ENCODE measurements at places on chromosomes 1 and 21.

GRCh38 chr1:64822621-64823020, 77.7 kb downstream of the RAVER2 start:
- DNase-seq, result peak; percentile 14

- no peak for DNase-seq
Observed at GRCh38 chr1:1435911-1436629, 580 bp downstream of the VWA1 start.

DNA sequence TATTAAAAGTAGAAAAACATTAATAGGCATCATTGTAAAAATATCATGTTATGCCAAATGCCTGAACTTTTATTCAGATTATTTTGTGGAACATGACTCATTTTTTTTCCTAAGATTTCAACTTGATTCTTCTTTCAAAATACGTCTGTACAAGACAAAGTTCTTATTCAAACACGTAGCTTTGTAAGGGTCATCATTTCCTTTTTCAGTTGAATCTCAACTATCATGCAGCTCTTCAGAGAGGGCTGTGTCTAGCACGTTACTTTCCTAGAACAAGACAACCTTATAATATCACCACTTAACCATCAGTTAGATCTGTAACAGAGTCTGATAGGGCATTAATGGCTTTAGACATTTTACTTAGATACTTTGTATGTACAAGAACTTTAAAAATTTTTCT, 608.9 kb downstream of the AMY1C start:
- no peak for DNase-seq

DNA sequence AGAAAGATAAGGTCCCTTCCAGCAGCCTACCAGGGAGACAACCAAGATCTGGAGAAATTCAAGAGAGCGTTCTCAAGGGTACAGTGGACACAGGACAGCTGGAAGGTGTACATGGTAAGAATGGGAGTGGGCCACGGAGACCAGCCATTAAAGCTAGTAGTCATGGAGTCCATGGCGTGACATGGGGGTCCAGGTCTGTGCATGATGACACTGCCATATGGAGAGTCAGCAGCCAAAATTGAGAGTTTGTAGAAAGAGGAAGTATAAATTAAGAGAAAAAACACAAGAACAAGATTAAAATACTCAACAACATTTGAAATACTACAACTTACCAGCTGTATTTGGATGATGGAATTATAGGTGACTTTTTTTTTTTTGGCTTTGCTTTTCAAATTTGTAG, 7.9 kb upstream of the LORICRIN start:
- DNase-seq, result no peak

DNA sequence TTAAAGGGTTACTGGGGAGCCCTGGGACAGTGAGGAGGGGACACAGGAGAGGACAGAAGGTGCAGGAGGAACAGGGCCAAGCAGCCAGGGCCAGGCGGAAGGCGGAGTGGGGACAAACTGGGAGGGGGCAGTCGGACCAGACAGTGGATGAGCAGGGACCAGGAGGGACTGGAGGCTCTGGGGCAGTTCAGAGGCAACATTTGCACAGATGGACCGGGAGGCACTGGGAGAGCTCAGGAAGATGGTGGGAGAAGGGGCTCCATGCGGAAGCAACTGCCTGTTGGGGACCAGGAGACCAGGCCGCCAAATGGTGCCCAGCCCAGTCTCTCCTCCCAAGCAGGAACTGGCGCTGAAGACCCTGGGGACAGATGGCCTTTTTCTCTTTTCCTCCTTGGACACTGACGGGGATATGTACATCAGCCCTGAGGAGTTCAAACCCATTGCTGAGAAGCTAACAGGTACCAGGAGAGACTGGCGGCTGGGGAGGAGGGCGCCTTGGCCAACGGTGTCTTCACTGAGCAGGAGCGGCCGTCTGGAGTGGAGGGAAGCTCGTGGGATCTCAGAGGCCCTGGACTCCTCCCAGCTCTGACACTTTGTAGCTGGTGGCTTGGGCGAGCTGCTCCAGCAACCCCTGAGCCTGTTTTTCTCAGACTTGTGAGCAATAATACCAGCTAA, 847 bp downstream of the SELENON start:
- DNase-seq, result no peak

Measured in GM04503 (cell line).